ENCODE measurements at places on chromosomes 2 and 18.
A peak's percentile ranks its signal among the peaks of the same experiment; 100 is the strongest.

DNA sequence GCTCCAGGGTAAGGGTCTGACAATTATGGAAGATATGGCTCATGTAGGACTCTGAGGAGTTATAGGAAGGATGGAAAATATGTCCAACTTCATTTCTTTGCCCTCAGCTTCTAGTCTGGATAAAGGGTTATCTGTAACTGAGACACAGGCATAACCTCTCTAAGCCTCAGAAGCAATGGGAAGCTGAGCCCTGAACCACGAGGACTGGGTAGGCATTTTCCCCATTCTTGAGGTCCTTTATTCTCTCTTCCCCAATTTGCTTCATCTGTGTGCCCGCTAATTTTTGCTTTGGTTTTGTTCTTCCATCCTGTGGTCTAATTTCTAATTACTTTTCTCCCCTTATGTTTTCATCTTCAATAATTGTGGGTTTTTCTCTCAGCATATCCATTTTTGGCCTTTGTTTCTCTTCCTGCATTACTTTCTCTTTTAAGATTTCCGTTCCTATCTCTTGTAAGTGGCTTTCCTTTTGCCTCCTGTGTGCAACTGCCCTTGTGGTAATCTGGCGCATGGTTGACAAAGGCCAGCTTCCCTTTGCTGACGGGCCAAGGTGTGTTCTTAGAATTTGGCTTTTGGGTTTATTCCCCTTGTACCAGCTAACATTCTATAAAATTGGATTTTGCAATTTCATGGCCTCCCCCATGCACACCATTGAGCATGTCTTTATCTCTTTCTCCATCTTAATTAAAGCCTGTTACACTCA, 343.8 kb downstream of the TXNL1 start:
- DNase-seq: peak; percentile 30

GRCh38 chr2:185417111-185417510, 321.5 kb upstream of the FSIP2 start:
- DNase-seq: no peak

GRCh38 chr2:199223791-199224190, 233.9 kb downstream of the SATB2 start:
- no peak for DNase-seq

DNA sequence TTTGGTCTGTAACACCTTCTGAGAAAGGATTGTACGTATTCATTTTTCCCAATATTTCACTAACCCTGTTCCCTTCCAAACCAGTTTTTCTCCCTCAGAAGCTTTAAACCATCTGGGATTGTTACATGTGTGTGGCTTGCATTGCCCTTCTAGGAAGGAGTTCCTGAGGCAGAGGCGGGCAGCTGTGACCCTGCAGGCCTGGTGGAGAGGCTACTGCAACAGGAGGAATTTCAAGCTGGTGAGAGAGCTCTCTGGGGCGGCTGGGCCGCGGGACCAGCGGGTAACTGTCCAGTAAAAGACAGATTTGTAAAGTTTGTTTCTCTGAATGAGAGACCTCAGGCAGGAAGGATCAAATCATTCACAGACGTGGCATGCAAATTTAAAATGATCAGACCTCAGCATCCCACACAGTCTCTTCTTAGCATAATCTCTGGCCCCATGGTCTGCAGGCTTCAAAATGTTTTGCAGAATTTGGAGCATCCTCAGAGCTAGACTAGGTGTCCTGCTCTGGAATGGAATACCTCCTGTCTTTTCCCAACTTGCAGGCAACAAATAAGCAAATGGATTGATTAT, 40.2 kb upstream of the GPR17 start:
- DNase-seq: no peak

DNA sequence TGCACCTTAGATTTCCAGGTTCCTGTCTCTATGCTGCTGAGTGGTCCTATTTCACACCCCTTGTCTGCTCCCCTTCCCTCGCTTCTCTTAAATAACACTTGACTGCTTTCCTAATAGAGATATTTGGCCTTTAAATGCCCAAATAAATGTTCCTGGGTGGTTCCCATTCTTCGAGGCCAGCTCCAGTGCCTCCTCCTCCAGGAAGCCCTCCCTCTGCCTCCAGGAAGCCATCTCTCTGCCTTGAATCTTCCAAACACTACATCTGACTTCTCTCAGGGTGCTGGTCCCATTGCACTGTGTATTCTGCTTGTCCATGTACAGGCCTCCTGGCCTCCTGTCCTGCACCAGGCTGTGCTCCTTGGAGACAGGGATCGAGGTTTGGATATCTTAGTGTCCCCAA, 14.2 kb downstream of the EHD3 start:
- no peak for DNase-seq

- DNase-seq: no peak
Measured at GRCh38 chr2:105257981-105258380, 16.4 kb downstream of the GPR45 start.

DNA sequence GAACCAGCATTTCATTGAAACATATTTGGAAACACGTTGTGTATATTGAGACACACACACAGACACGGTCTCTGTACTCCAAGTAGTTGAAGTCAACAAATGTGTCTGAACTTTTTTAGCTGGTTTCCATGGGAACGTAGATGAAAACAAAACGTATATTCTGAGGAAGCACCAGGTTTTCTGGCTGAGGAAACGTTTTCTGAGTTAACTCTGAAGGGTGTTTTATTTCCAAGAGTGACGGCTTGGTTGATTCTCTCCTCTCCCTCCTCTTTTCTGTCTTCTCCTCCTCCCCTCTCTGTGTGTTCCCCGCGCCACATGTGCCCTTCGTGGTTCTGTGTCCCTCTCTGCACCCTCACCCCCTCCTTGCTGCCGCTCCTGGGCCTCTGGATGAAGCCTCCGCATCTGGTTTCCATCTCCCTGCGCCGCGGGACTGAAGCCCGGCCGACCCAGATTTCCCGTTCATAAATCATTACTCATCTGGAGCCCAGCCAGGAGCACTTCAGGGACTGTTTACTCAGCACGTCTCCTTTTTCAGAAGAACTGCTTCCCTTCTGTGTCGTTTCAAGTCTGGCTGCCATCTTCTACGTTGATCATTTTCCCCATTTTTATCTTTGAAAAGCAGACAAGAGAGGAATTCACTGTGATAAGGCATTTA, 122.7 kb downstream of the COL6A3 start:
- DNase-seq: peak; percentile 93

GRCh38 chr2:287471-287885, 413 bp downstream of the ALKAL2 start:
- peak; percentile 19 for DNase-seq

GRCh38 chr2:197229509-197230443, 80.8 kb downstream of the ANKRD44 start:
- DNase-seq: no peak

DNA sequence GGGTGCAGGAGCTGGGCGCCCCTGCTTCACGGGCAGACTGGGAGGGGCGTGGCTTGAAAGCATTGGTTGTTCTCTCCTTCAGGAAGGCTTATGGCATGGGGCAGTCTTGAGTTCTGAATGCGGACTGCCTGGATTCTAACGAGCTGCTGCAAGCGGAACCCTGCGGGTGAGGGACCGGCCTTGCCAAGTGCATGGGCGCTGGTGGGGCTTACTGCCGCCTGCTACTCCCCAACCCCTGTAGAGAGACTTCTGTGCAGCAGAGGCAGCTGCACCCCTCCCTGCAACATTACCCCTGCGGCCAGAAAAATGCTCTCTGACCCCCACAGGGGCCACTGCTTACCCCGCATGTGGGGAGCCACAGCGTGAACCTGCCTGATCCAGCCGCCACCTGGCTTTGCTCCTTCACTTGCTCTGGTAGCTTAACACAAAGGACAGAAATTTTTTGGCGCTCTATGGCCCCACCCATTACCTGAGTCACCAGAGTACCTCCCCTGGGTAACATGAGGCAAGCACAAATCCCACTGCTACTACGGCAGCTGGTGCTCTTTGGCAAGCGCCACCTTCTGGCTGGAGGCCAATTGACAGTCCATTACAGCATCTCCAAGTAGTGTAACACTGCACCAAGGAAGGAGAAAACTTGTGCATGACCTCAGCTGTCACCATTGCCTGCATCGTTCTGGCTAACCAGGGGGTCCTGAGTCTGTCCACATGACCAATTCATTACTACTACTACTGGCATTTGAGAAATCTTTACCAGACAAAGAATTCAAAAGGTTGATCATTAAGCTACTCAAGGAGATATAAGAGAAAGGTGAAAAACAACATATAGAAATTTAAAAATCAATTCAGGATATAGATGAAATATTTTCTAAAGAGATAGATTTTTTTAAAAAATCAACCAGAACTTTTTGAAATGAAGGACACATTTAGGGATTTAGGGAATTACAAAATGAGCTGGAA, 35.4 kb downstream of the MYL12B start:
- peak; percentile 93 for DNase-seq

DNA sequence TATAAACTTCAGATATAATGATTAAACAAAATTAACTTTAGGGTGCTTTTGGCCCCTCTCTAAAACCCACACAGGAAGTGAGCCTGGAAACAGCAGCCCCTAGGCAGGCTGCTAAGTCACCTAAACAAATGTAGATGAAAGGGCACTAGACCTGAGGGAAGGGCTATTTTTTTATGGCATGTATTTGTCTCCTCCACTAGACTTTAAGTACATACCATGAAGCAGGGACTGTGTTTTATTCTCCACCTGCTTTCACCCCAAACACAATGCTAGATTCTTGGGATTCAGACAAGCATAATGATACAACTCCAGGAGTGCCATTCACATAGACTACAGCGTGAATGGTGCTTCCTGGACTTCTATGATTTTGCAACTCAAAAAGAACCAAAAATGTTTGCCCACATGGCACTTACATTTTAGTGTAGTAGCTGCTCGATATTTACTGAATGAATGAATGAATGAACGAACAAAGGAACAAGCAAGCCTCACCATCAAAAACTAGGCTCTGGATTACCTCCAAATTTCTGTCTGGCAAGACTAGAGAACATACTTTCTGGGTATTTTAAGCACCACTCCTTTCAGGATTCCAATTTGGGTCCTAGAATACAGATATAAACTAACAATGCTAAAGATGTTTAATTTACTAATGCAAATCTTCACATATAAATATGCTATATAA, 10.1 kb downstream of the ATAD2B start:
- DNase-seq: no peak

DNA sequence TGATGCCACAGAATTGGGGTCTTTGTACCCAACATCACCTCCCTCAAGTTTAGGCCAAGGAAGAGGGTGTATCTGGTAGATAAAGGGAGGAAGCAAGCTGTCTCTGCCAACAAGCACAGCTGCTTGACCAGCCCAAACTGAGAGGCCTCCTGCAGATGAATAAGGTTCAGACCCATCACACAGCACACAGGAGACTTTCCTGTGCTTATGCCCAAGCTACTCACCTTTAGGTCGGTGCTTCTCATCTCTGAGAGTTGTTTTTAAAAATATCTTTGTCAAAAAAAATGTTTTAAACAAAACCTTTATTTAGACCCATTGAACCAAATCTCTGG, 24.7 kb upstream of the SP3 start:
- DNase-seq: no peak

DNA sequence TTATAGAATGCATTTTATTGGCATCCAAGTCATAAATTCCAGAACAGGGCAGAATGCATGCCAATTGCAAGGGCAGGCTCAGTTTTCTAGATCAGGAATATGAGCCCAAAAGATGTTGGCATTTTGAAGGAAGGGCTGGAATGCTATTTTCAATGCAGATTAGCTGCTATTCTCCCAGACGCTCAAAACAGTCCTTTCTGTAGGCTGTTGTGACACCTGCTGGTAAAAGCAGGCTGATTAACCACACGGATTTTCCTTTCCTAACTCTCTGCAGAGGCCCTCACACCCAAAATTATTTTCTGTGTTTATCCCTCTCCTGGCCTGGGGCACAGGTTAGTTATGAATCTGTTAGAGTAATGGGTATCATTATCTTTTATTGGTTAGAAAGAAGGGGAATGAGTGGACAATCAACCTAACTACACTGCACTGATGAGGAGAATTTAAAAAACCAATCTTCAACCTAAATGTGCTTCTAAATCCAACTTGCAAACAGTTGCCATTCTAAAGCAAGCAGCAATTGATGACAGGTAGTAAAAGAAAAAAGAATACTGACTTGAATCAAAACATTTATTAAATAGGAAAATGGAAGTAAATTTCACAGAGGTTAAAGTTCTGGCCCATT, 94.0 kb downstream of the PLA2R1 start:
- DNase-seq: peak; percentile 61

- DNase-seq: no peak
Measured at GRCh38 chr2:237118561-237119155, 33.0 kb downstream of the COPS8 start.

GRCh38 chr18:9615280-9615797, 980 bp upstream of the PPP4R1 start:
- no peak for DNase-seq

DNA sequence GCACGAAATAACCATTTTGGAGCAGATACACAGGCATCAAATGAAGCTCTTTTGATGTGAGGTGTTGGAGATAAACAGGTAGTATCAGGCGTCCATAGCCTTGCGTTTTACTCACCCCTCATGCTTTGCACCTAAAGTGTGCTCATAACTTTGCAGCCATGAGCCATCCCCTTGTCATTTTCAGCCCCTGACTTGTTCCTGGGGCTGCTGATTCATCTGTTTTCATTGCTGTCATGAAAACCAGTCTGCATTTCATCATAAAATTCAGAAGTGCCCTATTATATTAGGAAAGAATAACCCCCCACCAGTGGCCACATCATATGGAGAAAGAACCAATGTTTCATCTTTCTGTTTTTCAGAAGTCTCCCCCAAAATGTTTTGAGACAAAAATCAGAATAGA, 329.7 kb upstream of the NRP2 start:
- DNase-seq: no peak

DNA sequence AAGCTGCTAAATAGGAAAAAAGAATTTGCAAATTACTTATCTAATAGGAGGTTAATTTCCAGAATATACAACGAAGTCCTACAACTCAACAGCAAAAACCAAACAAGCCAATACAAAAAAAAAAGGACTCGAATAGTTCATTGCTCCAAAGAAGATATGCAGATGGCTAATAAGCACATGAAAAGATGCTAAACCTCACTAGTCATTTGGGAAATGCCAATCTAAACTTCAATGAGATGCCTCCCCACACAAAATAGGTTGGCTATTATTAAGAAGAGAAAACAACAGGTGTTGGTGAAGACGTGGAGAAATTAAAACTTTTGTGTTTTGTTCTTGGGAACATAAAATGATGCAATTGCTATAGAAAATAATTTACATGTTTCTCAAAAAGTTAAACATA, 1634.4 kb upstream of the DDX18 start:
- DNase-seq: no peak

GRCh38 chr2:88125924-88126771, 1.7 kb downstream of the FABP1 start:
- DNase-seq: no peak

GRCh38 chr2:98893911-98894321, 42.1 kb downstream of the CRACDL start:
- DNase-seq: peak; percentile 38

GRCh38 chr2:150432312-150432625, 55.2 kb downstream of the RND3 start:
- no peak for DNase-seq

Measured in suppressor macrophage (primary cell).